Putamen (tissue), 1 donor: ENCODE measurements at places on chromosomes 4 and X.

- DNase-seq: no peak
These were observed 121.7 kb downstream of the TLL1 start for GRCh38 chr4:165994701-165995100.

- DNase-seq: no peak
These were observed 109.8 kb downstream of the AMMECR1 start for GRCh38 chrX:110208092-110208491.

- no peak for DNase-seq
These were observed 481.8 kb downstream of the GRXCR1 start for GRCh38 chr4:43374216-43374751.

- no peak for DNase-seq
These were observed 4.4 kb upstream of the VAMP7 start for GRCh38 chrX:155876704-155877103.

GRCh38 chr4:120994521-120994920 lies 72.0 kb upstream of the PRDM5 start:
- DNase-seq: no peak

DNA sequence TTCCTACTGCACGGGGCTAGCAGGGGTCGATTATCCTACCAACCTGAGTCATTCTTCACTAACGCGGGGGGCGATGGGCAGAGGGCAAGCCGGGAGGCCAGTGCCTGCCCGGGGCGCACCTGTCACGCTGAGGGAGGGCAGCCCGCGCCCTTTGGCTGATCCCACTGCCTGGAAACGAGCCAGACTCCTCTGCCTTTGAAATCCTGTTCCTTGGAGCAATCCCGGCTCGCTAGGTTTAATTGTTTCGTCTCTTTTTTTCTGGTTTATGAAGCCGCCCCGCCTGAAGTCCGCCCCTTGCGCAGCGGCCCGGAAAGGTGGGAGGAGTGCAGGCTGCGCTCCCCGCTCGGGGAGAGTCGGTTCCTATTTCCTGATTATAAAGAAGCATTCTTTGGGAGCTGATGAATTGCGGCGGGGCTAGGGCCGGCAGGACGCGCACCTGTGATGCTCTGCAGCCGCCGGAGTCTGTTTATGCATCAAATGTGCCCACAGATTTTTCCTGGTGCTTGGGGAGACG lies 484.2 kb downstream of the BCOR start:
- DNase-seq: no peak

DNA sequence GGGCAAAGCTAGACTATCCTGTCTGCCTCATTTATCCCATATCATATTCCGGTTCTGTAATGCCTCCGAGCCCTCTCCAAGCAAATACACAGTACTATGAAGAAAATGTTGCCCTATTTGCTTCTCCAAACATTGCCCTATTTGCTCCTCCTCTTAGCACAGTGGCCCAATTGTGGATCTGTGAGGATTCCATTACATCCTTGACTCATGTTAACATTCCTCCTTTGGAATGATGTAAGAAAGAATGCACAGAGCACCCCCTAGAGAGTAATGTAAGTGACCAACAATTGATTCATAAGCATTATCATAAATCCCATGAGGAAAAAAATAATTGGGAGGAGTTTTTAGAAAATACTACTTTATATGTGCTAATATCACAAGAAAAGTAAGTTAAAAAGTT lies 11.3 kb upstream of the BTC start:
- DNase-seq: no peak

DNA sequence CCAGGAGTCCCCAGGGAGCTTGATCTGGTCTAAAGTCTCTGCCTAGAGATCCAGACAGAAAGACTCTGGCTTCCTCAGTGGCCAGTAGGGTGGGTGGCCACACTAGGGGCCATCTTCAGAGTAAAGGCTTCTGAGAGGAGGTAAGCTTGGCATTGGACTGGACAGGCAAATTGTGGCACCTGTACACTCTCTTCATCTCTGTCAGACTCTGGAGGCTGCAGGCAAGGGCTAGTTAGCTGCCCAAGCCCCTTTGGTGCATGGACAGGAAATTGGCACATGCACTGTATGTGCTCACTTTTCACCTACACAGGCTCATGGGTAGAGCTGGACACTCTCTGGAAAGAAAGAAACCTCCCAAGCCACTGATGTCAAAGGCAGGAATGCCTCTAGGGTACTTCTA lies 142.8 kb downstream of the PJA1 start:
- no peak for DNase-seq

GRCh38 chr4:148239494-148239985 lies 202.7 kb downstream of the NR3C2 start:
- DNase-seq: no peak

GRCh38 chr4:100008048-100008447 lies 58.0 kb upstream of the H2AZ1 start:
- no peak for DNase-seq

DNA sequence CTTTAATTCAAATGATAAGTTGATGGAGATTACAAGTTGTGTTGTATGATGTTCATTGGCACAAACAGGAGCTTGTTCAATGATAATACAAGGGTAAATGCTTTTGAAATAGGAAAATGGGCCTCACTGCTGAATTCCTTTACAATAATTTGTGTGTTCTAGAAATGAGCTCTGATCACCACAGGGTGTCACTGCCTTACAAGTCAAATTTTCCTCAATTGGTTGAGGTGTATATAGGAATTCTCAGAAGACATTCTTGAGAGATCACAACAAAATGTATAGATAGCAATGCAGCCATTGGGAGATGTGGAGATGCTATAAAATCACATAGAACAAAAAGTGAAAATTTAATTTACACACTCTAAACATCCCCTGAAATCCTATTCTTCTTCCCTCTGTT lies 49.6 kb downstream of the KLF8 start:
- DNase-seq: no peak

GRCh38 chr4:159677521-159677920 lies 574.6 kb downstream of the RAPGEF2 start:
- no peak for DNase-seq

DNA sequence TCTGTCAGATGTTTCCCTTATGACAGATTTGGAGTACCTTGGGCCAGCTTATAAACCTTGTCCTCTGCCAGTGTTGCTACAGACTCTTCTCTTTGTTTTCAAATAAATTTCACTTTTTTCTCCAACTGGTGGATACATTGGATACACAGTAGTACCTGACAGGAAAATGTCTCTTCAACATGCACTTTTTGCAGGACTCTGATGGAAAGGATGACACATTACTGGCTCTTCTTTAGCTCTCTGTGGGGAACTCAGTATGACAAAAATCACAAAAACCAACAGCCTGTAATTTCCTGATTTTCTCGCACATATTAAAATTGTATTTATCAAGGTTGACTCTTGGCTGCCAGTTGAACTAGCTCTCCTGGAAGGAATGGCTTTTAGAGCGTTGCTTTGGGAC lies 61.3 kb upstream of the GIMD1 start:
- no peak for DNase-seq

GRCh38 chr4:2798399-2799223 lies 5.7 kb downstream of the SH3BP2 start:
- no peak for DNase-seq

DNA sequence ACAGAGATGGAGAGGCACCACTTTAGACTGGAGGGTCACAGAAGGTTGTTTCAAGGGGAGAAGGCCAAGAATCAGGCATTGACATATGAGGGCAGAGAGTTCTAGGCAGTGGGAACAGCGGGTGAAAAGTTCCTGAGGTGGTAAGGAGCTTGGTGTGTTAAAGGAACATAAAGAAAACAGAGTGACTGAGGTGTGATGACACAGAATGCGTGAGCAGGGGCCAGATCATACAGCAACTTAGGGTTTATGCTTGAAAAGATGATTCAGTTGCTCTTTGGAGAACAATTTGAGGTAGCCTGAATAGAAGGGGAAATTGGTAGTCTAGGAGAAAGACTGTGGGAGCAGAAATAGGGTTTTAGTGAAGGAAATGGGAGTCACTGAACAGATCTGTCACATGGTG lies 179.2 kb downstream of the AMELX start:
- DNase-seq: no peak

GRCh38 chrX:16797358-16797757 lies 11.1 kb downstream of the TXLNG start:
- peak; percentile 12 for DNase-seq

- DNase-seq: no peak
These were observed 34.9 kb upstream of the ANXA10 start for GRCh38 chr4:168057412-168057811.

DNA sequence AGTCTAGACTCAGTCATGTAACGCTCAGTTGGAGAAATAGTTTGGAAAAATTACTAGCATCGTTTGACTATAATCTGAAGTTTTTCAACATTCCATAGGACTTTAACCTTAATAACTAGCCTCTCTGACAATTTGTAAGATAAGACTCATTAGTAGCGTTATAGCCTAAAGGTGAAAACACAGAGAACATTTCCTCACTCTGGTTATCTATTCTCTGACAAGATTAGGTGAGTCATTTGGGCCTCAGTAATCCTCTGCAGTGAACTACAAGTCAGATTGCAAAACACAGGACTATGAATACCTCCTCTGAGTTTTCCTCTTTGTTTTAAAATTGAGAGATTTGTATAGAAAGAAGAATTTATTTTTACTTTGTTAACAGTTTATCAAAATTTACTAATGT lies 31.8 kb upstream of the PDLIM5 start:
- no peak for DNase-seq

GRCh38 chr4:54589586-54589985 lies 68.2 kb upstream of the KIT start:
- no peak for DNase-seq

DNA sequence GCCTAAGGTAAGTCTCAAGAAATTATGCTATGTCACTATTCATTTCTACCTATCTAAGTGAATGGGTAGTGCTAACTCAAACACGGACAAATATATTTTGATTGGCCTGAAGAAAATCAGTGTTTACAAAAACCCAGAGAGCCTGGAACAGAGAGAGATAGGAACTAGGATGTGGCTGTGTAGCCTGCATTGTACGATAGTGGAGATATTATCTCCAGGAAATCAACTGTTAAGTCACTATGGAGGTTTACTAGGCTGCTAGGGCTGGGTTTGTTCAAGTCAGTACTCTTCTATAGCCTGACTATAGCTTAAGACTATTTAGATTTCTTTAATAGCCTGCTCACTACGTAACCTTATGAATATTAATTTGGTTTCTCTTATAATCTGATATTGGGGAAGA lies 127.9 kb downstream of the TACR3 start:
- no peak for DNase-seq

GRCh38 chr4:8710946-8711345 lies 118.4 kb downstream of the CPZ start:
- DNase-seq: no peak

- DNase-seq: no peak
These were observed 107.8 kb downstream of the AR start for GRCh38 chrX:67651437-67652142.

DNA sequence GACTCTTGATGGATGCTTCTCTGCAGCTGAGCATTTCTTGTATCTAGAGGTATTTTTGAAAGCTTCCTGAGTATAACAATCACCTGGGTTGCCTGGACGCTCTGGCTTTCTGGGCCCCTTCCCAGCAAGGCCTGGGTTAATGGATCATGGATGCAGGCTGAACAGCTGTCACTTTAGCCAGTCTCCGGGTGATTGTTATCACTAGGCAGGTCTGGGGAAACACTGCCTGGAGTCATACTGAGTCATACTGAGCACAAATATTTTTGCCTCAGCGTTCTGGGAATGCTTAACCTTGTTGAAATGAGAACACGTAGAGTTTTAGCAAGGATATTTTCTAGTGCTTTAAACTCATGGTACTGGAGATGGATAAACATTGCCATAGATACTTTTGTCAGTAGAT lies 102.6 kb downstream of the PHEX start:
- DNase-seq: no peak

DNA sequence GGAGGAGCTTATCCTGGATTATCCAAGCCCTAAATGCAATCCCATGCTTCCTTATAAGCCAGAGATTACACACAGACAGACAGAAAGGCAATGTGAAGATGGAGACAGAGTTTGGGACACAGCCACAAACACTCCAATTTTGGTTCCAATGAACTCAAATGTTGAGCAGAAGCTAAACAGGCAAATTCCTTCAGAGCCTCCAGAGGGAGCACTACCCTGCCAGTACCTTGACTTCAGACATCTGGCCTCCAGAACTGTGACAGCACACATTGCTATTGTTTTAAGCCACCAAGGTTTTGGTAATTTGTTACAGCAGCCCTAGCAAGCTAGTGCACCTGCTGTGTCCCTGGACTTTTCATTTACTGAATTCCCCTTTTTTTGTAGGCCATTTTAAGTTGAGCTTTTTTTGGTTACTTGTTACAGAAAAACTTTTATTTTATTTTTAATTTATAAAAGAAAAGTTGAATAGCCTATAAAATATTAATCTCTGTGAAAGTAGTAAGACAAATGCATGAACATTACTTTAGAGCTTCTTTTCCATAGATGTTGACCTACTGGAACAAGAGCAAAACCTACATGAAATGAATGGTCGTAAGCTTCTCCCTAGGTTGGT lies 33.4 kb upstream of the SRD5A3 start:
- peak; percentile 78 for DNase-seq

GRCh38 chr4:39539089-39539611 lies 11.9 kb upstream of the UGDH start:
- no peak for DNase-seq

DNA sequence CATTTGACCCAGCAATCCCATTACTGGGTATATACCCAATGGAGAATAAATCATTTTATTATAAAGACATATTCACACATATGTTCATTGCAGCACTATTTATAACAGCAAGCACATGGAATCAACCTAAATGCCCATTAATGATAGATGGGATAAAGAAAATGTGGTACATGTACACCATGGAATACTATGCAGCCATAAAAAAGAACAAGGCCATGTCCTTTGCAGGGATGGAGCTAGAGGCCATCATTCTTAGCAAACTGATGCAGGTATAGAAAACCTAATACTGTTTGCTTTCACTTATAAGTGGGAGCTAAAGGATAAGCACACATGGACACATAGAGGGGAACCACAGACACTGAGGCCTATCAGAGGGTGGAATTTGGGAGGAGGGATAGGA lies 22.6 kb downstream of the RASSF6 start:
- DNase-seq: no peak

DNA sequence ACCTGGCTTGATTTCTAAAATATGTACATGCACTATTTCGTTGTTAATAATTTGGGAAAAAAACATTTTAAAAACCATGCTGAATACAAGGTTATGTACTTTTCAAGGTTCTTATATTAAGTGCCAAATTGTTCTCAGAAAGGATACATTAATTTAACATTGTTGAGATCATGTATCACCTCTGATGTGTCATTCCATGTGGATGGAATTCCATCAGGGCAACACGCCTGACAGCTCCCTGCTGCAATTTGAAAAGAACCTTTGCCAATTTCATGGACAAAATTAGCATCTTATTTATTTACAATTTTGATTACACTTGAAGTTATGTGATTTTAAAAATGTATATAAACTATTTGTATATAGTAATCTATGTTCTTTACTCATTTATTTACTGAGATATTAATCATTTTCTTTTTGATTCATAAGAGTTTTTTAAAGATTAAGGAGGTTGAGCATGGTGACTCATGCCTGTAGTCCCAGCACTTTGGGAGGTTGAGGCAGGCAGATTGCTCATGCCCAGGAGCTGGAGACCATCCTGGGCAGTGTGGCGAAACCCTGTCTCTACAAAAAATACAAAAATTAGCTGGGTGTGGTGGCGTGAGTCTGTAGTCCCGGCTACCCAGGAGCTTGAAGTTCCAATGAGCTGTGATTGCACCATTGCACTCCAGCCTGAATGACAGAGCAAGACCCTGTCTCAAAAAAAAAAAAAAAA lies 142.8 kb downstream of the ENPP6 start:
- no peak for DNase-seq
